Left lung (tissue), 14 donors: ENCODE measurements at places on chromosomes 4 and X. TPM values are rescaled to one million over a fixed set of nuclear protein-coding genes. Genes with fewer than 3 reads are reported as not detected.

The GABRQ gene
- not detected for total RNA-seq

The CSAG1 gene
- not detected for total RNA-seq

The WDFY3 gene
- total RNA-seq, result 137 TPM

The HEPH gene
- 11.8 TPM for total RNA-seq

The ARHGAP10 gene
- 25.4 TPM for total RNA-seq

The AMTN gene
- total RNA-seq, result not detected

The SEPSECS gene
- total RNA-seq, result 8.2 TPM

The DSPP gene
- not detected for total RNA-seq

The SUPT20HL1 gene
- not detected for total RNA-seq

The ALAS2 gene
- 2.2 TPM for total RNA-seq

The SMIM31 gene
- total RNA-seq, result 0.31 TPM

The MOB1B gene
- 33.6 TPM for total RNA-seq

The ADRA2C gene
- 3.2 TPM for total RNA-seq

The FAM156A gene
- total RNA-seq, result 18.9 TPM

The AKAP4 gene
- total RNA-seq, result not detected

The KLB gene
- total RNA-seq, result 0.34 TPM

The MXRA5 gene
- 15.5 TPM for total RNA-seq

The FAM236A gene
- not detected for total RNA-seq

The HTRA3 gene
- total RNA-seq, result 18.3 TPM

The GAGE2A gene
- not detected for total RNA-seq

The SYNPO2 gene
- total RNA-seq, result 30.7 TPM

The SMIM10L2A gene
- total RNA-seq, result 6.4 TPM

The AGA gene
- 28.8 TPM for total RNA-seq

The RAB33A gene
- 0.58 TPM for total RNA-seq

The CXCL10 gene
- total RNA-seq, result 3.4 TPM

The SGMS2 gene
- total RNA-seq, result 106 TPM

The CNGA1 gene
- 0.73 TPM for total RNA-seq

The PAGE5 gene
- not detected for total RNA-seq

The FSTL5 gene
- not detected for total RNA-seq

The STPG2 gene
- 0.64 TPM for total RNA-seq

The PITX2 gene
- total RNA-seq, result not detected

The SYTL4 gene
- 8.8 TPM for total RNA-seq

The RGN gene
- total RNA-seq, result 4.1 TPM

The ARHGAP36 gene
- total RNA-seq, result not detected

The MUC7 gene
- total RNA-seq, result not detected

The PRDM8 gene
- 0.52 TPM for total RNA-seq

The CT45A2 gene
- total RNA-seq, result not detected
